Left lung (tissue), 14 donors: ENCODE measurements at places on chromosomes 5 and 9.
A peak's percentile ranks its signal among the peaks of the same experiment; 100 is the strongest.

- H3K4me1 ChIP-seq = no peaks in the 10 kb centered on the region
- no peak for DNase-seq
- H3K36me3 ChIP-seq = no peaks in the 10 kb centered on the region
- no peak overlapping the region for H3K27ac ChIP-seq
Measured at GRCh38 chr5:111973961-111974360, 217.0 kb upstream of the NREP start.

DNA sequence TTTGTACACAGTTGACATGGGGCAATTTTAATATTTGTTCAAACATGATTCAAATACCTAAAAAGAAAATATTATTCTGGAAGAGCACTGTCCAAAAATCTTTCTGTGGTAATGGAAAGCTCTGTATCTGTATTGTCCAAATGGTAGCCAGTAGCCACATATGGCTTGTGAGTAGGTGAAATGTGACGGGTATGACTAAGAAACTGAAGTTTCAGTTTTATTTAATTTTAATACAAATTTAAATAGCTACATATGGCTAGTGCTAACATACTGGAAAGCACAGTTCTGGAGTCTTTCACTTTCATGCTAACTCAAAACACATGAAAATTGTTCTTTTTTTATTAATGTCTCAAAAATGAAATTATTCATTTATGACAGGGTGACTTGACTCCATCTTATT is 132.6 kb downstream of the PLK2 start:
- H3K27ac ChIP-seq = no peak overlapping the region
- no peaks in the 10 kb centered on the region for H3K36me3 ChIP-seq
- no peak for DNase-seq
- no peaks in the 10 kb centered on the region for H3K4me1 ChIP-seq

DNA sequence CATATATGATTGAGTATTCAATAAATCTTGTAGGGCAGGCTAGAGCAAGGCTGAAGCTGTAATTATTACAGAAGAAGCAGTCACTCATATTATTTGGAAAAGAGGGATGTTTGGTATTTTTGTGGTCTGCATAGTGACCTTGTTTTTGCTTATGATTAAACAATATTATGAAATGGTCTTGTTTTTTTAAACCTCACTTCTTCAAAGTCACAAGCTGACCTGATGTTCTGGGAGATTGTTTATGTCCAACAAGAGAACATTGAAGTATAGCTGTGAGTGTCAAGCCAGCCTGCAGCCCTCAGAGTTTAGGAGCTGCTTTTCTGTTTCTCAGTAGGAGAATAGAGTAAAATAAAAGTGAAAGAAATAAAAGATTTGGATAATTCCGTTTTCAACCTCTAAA is 342.2 kb downstream of the LRRC70 start:
- H3K27me3 ChIP-seq = no peaks in the 10 kb centered on the region
- H3K36me3 ChIP-seq = no peaks in the 10 kb centered on the region
- no peak for DNase-seq
- H3K27ac ChIP-seq = no peak overlapping the region
- H3K4me3 ChIP-seq = no peak overlapping the region

DNA sequence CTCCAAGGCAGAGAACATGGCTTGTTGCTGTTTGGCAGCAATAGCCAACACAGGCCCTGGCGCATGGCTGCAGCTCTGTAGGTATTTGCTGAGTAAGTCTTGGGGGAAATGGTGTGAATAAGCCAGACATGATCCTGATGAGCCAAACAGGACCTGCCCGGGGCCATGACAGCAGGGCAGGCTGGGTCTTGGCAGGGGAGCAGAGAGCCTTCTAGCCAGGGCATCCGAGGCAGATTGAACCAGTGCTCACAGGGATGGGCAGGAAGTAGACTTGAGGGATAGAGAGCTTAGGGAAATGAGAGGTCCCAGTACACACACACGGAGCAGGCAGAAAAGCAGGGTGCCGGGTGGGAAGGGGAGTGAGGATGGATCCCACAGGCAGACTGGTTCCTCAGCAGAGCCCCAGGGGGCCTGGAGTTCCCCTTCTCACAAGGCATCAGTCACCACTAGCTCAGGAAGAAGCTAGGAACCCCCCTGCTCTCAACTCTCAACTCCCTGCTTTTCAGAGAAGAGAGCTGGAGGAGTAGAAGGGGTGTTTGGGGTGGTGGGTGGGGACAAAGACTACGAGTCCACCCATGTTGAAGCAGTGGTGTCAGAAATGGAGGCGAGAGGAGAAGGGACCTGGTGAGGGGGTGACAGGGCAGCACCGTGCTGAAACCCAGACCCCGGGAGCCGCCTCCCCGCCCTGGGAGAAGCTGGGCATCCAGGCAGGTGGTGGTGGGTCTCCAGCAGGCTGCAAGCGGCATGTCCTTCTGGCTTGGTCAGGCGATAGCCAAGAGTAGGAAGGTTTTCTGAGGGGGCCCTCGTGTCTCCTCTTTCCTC is 111.1 kb downstream of the RGS3 start:
- peak; percentile 63 for DNase-seq
- no peaks in the 10 kb centered on the region for H3K27me3 ChIP-seq
- H3K36me3 ChIP-seq = no peaks in the 10 kb centered on the region
- H3K4me1 ChIP-seq = peaks cover 66% of the 10 kb centered on the region
- no peak overlapping the region for H3K27ac ChIP-seq

DNA sequence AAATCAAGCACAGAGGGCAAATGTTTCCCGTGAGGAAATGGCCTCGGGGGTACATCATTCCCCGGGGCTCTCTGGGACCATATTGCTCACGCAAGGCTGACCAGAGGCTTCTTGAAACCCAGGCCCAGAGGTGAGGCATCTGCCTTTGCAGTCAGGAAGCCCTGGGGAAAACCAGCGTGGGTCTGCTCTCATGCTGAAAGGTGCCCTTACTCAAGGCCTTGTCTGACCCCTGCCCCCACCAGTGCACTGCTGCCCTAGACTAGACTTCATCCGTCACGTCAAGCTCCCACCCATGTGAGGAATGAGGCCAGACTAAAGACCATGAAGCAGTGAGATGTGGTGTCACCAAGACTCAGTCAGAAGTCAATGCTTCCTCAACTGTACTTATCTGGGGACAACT is 66.1 kb downstream of the PAX5 start:
- no peaks in the 10 kb centered on the region for H3K4me1 ChIP-seq
- H3K36me3 ChIP-seq = no peaks in the 10 kb centered on the region
- no peak overlapping the region for H3K4me3 ChIP-seq
- no peak overlapping the region for H3K27ac ChIP-seq
- no peaks in the 10 kb centered on the region for H3K27me3 ChIP-seq

- H3K27ac ChIP-seq = no peak overlapping the region
- peaks cover 6% of the 10 kb centered on the region for H3K27me3 ChIP-seq
- H3K4me1 ChIP-seq = peaks cover 8% of the 10 kb centered on the region
- no peak overlapping the region for H3K4me3 ChIP-seq
- no peak for DNase-seq
Measured at GRCh38 chr5:137733006-137733405, 2.9 kb downstream of the KLHL3 start.

- no peaks in the 10 kb centered on the region for H3K36me3 ChIP-seq
- H3K4me3 ChIP-seq = no peak overlapping the region
- H3K27me3 ChIP-seq = no peaks in the 10 kb centered on the region
- DNase-seq = no peak
- H3K4me1 ChIP-seq = peaks cover 20% of the 10 kb centered on the region
Measured at GRCh38 chr5:58490402-58491050, 709 bp upstream of the GAPT start.

GRCh38 chr5:179233909-179234562 is 111.2 kb downstream of the ADAMTS2 start:
- H3K27ac ChIP-seq = no peak overlapping the region
- no peaks in the 10 kb centered on the region for H3K4me1 ChIP-seq
- peaks cover 20% of the 10 kb centered on the region for H3K27me3 ChIP-seq
- H3K36me3 ChIP-seq = no peaks in the 10 kb centered on the region

DNA sequence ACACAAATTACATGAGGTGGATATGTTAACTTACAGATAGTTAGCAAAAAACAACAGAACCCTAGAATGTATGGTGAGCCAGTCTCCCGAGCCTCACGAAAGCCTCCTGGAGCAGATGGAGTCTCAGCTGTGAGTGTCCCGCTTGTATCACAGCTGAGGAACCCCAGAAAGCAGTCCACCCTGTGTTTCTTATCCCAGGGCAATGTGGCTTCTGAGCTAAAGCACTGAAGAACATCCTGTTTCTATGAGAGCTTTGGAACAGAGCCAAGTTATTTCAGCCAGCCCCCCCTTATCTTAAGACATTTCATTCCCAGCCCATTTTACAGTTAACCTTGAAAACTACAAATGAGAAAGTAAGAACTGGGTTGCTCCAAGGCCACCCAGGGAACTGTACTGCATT is 1220.9 kb upstream of the CDH6 start:
- no peaks in the 10 kb centered on the region for H3K27me3 ChIP-seq
- DNase-seq = no peak
- H3K4me3 ChIP-seq = no peak overlapping the region
- H3K27ac ChIP-seq = no peak overlapping the region

DNA sequence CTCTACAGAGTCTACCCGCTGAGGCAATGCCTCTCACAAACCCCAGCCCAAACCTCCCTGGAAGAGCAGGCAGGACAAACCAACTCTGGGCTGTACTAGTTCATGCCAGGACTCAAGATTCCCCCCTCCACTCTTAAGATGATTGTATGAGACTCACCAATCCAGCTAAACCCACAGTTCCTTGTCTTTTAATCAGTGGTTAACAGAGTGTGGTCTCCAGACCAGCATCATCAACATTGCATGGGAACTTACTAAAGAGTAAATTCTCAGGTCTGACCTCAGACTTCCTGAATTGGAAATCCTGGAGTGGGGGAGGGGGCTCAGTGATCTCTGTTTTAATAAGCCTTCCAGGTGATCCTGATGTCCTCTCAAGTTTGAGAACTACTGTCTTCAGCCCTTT is 240.9 kb downstream of the GAS1 start:
- H3K4me3 ChIP-seq = no peak overlapping the region
- no peak overlapping the region for H3K27ac ChIP-seq
- no peaks in the 10 kb centered on the region for H3K27me3 ChIP-seq
- no peaks in the 10 kb centered on the region for H3K4me1 ChIP-seq

- no peaks in the 10 kb centered on the region for H3K36me3 ChIP-seq
- H3K4me3 ChIP-seq = no peak overlapping the region
- H3K4me1 ChIP-seq = no peaks in the 10 kb centered on the region
- H3K27me3 ChIP-seq = no peaks in the 10 kb centered on the region
Measured at GRCh38 chr9:32899181-32899580, 102.2 kb downstream of the APTX start.

DNA sequence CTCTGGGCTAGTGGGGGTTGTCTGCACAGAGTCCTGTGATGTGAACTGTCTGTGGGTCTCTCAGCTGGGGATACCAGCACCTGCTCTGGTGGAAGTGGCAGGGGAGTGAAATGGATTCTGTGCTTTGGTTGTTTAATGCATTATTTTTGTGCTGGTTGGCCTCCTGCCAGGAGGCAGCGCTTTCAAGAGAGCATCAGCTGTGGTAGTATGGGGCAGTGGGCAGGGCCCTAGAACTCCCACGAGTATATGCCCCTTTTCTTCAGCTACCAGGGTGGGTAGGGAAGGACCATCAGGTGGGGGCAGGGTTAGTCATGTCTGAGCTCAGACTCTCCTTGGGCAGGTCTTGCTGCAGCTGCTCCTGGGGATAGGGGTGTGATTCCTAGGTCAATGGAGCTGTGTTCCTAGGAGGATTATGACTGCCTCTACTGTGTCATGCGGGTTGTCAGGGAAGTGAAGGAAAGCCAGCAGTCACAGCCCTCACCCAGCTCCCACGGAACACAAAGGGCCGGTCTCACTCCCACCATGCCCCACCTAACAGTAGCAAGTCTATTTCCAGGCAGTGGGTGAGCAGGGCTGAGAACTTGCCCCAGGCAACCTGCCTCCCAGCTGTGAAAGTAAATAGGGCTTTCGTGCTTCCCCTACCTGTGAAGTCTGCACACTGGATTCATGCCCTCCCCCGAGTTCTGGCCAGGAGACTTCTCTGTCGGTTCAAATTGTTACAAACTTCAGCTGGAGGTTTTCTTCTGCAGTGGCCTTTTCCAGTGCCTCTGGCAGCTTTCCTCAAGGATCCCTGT is 25.7 kb upstream of the FAM81B start:
- no peaks in the 10 kb centered on the region for H3K27me3 ChIP-seq
- DNase-seq = no peak
- no peaks in the 10 kb centered on the region for H3K36me3 ChIP-seq
- H3K4me1 ChIP-seq = no peaks in the 10 kb centered on the region
- no peak overlapping the region for H3K27ac ChIP-seq
- no peak overlapping the region for H3K4me3 ChIP-seq

DNA sequence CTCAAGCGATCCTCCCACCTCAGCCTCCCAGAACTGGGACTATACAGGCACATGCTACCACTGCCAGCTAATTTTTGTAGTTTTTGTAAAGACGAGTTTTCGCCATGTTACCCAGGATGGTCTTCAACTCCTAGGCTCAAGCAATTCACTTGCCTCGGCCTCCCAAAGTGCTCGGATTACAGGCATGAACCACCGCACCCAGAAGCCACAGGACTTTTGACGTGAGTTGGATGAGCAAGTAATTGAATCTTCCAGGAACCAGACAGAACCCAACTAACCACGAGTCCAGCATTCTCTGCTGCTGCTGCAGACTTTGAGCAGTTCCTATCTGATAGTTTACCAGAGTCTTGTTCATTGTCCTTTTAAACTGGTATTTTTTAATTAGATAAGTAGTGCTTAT is 9.6 kb upstream of the ATP6V0E1 start:
- H3K4me1 ChIP-seq = no peaks in the 10 kb centered on the region
- H3K4me3 ChIP-seq = no peak overlapping the region
- no peak overlapping the region for H3K27ac ChIP-seq
- peaks cover 11% of the 10 kb centered on the region for H3K36me3 ChIP-seq
- no peaks in the 10 kb centered on the region for H3K27me3 ChIP-seq
- DNase-seq = no peak

DNA sequence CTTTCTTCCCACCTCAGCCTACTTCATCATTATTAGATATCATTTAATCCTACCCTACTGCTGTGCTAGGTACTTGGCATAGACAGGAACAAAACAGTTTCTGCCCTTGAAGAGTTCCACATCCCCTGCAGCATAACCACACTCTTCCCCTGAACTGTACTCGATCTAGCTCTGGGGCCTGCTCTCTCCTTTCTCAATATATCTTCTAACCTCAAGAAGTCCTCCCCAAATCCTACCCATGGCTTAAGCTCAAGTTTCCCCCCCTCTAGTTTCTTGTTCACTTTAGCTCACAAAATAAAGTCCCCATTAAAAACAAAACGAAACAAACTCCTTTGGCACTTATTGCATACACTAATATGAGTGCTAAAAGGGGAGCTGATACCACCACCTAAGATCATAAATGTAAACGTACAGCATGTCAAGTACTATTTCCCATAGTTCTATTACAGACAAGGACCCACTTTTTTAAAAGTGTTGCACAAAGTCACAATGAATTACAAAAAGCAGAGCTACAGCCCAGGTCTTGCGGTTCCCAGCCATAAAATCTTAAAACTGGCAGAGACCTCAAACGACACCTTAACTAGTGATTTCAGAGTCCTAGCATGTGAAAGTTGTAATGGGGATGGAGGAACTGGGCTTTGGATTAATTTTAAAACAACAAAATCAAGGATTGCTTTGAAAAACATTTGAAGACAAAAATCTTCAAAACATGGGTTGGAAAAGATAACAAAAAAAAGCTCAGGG is 80.7 kb downstream of the PTPDC1 start:
- no peaks in the 10 kb centered on the region for H3K27me3 ChIP-seq
- no peaks in the 10 kb centered on the region for H3K36me3 ChIP-seq
- no peak overlapping the region for H3K27ac ChIP-seq
- H3K4me3 ChIP-seq = no peak overlapping the region

- no peak overlapping the region for H3K4me3 ChIP-seq
- H3K4me1 ChIP-seq = no peaks in the 10 kb centered on the region
- no peaks in the 10 kb centered on the region for H3K27me3 ChIP-seq
- no peak for DNase-seq
Measured at GRCh38 chr9:107562798-107563197, 73.2 kb upstream of the KLF4 start.
